ENCODE measurements at places on chromosomes 7 and 10.

GRCh38 chr10:72355214-72355555 is 466 bp upstream of the DNAJB12 start:
- DNase-seq = no peak

- DNase-seq = no peak
Observed at GRCh38 chr10:71435571-71436267, 39.0 kb downstream of the CDH23 start.

DNA sequence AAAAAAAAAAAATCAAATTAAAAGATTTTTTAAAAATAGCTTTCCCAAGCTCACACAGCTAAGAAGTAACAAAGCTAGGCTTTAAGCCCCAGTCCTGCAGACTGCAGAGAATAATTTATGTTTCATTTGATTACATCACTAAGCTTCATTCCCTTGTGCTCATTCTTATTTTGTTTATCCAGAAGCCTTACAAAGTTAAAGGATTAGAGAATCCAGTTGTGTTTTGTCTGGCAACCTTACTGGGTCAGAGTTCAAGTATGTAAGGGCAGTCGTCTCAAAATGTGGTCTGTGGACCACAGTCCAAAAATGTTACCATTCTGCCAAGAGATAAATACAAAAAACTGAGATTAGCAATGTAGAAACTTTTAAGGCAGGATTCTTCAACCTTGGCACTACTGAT is 32.1 kb upstream of the EZH2 start:
- no peak for DNase-seq

DNA sequence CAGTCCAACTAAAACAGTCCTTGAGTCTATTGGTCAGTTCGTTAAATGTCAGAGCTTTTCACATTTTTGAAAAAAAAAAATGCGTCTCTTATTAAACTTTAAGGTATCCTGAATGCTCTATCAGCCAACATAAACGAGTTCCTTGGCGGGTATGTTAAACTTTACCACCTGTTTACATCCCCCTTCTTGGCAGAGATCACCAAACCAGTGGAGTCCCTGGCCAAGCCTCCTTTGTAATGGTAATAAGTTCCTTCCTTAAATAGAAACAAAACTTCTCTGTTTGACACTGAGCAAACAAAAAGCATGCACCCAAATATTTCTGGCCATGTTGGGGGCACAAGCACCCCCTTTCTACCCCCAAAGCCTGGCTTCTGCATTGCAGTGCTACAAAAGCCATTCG is 3.2 kb downstream of the TRIL start:
- DNase-seq = no peak

- no peak for DNase-seq
Observed at GRCh38 chr7:54814401-54814800, 55.4 kb upstream of the SEC61G start.

DNA sequence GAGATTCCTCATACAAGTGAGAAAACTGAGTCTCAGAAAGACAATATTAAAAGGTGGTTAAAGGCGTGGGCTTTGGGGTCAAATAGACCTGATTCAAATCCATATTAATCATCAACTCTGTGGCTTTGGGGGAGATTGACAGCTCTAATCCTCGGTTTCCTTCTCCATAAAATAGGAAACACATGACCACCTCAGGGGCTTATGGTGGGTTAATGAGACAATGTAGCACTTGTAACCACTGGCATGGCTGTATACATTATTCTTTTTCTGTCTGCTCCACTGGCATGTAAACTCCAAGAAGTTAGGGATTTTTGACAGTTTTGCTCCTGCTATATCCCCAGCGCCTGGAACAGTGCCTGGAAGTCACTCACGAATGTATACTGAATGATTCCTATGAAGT is 120.8 kb upstream of the GAD2 start:
- DNase-seq = no peak

DNA sequence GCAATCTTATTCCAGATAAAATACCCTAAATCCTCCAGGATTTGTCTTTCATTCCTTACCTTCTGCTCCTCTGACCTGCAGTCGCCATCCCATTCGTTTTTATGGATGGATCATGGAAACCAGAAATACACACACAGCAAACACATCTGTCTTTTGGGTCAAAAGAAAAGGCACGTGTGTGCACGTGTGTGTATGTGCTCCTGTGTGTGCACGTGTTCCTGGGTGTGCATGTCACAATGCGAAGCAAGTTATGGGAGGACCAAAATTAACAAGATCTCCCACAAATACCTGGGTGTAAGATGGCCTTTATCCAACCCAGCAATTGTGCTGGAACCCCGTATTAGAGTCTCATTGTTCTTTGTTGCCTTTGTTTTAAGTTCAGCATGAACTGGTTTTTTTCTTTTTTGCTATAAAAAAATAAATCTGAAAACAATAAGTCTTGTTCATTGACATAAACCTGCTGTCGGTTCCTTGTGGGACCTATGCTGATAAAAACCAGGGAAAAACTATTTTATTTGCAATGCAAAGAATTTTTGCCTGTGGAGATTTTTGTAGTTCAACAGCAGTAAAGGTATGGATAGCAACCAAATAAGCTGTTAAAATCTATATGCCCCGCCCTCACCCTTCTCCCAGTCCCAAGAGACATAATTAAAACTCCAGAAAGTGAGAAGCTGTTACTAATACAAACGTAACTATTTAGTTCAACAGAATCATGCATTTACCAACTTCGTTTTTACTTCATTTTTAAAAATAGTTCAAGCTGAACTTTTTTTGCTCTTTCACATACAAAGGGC is 229.6 kb downstream of the CREB5 start:
- no peak for DNase-seq

DNA sequence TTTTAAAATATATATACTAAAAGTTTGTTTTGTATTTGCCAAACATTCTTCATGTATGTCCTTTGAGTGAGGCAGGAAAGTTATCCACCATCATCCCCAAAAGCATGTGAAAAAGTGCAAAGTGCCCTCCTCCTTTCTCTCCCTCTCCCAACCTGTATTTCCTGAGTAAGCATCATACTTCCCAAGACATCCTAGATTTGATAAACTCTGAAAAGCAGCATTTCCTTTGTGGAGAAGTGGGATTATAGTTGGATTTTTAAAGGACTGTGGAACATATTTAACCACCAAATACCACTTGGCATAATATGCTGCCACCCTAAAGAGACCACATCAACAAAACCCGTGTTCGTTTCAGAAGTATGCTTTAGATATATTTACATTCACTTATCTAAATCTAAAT is 36.9 kb downstream of the NET1 start:
- DNase-seq = no peak

- DNase-seq = no peak
Observed at GRCh38 chr7:43850348-43851116, 18.8 kb downstream of the MRPS24 start.

DNA sequence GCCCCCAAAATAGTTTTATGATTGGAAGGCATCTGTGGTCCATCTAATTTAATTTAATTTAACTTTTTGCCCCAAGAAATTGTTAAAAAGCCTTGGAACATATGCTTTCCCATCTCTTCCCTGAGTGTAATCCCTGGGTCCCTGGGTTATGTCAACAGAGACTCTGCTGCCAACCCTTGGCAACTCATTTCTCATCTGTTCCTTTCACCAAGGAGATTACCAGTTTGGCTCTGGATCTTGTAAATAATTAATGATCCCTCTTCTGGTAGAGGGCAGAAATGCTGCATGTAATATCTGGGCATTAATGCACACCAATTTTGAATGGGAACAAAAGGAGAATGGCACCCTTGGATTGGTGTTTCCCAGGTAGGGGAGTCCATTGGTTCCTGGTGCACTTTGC is 514.2 kb downstream of the CCSER2 start:
- DNase-seq = no peak

DNA sequence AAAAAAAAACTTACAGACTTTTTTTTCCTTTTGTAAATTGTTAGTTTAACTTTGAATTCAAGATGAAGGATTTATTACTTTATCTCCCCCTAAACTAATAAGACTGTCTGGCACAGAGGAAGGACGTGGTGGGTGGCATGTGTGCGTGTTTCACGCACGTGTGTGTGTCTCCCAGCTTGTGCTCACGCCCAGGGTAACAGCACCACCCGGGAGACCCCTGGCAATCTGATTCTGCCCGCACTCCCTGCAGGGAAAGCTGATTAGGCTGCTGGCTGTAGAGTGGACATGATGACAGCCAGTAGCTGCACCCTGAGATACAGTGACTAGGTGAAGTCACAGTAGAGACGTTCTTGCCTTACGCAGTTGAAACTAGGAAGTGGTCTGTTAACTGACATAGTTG is 25.3 kb downstream of the WIPI2 start:
- peak; percentile 73 for DNase-seq

DNA sequence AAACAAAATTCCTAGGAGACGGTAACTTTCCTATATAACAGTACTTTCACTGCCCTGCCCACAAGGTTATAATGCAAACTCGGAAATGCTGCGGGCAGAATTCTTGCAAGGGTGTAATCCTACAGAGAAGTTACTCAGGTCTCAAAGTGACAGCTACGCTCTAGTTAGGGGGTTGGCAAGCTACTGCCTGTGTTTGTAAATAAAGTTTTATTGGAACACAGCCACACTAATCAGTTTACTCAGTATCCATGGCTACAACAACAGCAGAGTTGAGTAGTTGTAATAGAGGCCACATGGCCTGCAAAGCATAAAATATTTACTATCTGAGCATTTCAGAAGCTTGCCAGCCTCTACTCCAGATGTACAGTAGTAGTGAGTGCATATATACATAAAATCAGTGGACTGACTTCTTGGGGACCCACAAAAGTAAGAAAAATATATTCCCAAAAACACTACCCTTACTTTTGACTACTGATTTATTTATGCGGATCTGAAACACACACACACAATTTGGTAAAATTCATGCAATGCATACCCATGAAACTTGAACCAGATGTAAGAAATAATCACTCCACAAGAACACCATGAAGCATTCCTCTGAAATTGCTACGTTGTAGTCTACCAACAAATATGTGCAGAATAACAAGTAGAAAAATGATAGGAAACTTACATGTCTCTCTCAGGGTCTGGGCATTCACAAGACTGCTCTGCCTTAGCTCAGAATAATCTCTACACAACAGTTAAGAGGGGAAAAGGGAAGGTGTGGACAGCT is 53.0 kb downstream of the SMURF1 start:
- DNase-seq = no peak

DNA sequence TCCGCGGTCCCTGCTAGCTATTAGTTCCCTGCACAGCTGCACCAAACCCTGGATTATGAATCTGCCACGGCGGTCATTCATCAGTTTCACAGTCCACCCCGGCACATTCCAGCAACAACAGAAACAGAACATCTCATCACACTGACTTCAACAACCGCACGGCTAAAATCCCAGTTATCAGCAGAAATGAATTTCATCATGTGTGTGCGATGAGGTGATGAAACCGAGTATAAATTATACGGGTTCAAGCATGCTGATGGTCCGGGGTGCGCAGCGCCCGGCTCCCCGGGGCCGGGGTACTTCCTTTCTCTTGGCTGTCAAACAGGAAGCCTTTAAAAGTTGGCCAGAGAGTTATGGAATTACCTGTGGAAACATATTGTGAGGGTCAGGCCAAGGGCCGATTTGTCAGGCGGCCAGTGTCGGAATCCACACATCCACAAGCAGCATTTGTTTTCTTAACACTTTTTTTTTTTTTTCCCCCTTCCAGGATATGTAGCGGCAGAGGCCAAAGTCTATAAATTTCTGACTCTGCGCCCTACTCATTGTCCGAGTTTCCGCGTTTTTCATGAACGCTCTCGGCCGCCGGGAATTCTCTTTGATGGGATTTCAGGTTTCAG is 420.9 kb upstream of the MGMT start:
- DNase-seq = no peak

DNA sequence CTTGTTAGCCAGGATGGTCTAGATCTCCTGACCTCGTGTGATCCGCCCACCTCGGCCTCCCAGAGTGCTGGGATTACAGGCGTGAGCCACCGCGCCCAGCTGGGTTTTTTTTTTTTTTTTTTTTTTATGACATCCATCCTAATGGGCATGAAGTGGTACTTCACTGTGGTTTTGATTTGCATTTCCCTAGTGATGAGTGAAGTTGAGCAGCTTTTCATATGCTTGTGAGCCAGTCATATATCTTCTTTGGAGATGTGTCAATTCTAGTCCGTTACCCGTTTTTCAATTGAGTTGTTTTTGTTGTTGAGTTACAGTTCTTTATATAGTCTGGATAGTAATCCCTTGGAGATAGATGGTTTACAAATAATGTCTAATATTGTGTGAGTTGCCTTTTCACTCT is 127.7 kb downstream of the SMURF1 start:
- DNase-seq = no peak

GRCh38 chr10:76015245-76015644 is 583.8 kb downstream of the LRMDA start:
- no peak for DNase-seq

GRCh38 chr10:227014-227413 is 91.8 kb downstream of the ZMYND11 start:
- DNase-seq = no peak

DNA sequence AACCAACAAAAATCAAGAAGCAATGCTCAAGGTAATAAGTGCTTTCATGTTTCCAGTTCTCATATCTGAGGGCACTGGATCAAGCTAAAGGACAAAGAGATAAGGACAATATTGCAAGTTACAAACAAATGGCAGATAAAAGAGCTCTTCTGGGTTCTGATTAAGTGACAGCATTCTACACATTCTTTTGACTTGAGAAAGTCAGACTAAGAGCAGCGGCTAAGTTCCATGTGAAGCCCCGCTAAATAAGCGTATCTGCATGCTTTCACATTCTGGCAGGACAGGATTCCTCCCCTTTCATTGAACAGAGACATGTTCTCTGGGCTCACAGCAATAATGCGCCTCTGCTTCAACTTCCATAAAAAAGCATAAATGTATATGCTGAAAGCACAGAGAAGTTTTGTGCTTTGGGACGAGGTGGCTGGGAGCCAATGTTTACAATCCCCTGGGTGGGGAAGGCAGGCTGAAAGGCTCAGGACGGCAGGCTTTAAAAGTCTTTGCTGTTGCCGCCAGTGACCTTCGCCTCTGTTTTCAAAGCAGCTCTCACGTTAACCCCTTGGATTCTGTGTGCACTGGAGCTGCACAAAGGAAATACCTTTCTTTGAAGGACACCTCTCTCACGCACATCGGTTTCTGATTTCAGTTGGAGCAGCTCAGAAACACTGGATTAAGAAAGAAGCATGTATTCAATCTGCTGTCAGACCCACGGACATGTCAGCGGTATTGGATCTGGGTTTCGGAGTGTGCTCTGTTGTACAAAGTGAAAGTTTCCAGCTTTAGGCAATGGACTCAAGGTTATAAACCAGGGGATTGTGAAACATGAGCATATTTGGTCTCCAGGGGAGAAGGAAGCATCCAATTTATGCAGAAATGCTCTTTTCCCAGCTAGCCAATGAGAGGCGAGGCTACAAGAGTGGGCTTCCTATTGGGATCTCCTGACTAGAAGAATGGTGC is 105.4 kb upstream of the FAM133B start:
- DNase-seq = no peak
